ENCODE measurements at places on chromosomes 13 and 19.

GRCh38 chr13:71618159-71618558 lies 248.8 kb downstream of the DACH1 start:
- DNase-seq, result no peak

DNA sequence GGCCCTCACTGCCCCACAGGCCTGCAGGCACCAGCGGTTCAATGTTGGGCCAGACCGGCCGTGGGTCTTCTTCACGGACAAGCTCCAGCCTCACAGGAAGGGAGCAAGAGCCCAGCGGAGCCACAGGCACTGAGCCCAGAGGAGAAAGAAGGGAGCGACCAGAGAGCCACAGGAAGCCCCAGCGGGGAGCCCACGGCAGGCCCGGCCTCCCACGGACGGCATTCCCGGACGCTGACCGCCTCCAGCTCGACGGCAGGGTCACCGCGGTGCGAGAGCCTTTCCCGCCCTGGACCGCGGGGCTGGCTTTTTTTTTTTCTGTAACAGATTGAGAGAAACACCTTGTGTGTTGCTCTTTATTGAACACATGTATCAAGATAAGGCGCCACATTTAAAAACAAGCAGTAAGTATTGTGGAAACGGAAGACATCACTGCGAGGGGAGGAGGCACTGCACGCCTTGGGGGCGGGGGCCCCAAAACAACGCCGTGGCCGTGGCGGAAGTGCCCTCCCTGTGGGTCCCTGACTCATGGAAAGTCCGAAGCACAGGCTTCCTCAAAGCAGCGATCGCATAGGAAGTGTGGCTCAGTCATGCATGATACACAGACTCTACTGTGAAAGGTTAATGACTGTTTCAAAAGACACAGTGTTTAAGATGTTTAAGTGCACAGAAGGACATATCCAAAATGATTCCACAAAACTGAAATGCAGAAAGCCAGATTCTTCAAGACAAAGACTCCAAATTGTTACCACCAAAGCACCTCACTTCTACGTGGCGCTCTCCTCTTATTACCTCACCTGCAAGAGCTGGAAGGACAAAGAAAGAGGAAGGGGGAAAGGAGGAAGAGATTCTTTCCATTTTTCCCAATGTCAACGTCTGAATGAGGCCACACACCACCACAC lies 3.5 kb downstream of the RASA3 start:
- peak; percentile 92 for DNase-seq

- no peak for DNase-seq
Measured at GRCh38 chr13:91360246-91360751, 12.8 kb downstream of the MIR17HG start.

DNA sequence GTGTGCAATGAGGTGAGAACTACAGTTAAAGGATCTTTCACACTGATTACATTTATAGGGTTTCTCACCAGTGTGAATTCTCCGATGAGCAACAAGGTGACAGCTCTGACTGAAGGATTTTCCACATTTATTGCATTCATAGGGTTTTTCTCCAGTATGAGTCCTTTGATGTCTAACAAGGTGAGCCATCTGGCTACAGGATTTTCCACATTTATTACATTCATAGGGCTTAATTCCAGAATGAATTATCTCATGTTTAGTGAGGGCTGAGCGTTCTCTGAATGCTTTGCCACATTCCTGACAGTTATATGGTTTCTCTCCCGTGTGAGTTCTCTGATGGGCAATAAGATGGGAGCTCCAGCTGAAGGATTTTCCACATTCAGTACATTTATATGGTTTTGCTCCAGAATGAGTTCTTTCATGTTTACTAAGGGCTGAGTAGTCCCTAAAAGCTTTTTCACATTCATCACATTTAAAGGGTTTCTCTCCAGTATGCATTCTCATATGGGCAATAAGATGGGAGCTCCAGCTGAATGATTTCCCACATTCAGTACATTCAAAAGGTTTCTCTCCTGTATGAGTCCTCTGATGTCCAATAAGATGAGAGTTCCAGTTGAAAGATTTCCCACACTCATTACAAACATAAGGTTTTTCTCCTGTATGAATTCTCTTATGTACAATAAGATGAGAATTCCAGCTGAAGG lies 4.4 kb upstream of the C19orf18 start:
- no peak for DNase-seq

DNA sequence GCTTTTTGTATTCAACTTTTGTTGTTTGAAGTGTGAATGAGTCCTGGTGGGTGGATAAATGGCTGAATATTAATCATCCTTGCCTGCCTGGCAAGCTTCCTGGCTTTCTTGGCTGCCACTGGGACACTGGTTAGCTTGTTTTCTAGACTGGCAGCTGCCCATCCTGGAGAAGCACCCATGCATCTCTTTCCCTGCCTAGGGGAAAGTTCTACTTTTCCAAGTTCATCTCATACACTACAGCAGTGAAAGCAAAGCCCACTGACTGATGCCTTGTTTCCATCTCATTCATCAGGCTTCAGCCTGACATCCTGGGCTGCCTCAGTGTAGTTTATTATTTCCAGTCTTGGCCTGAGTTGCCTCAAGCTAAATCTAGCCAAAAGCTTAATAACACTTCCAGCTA lies 244.8 kb downstream of the PCDH20 start:
- no peak for DNase-seq
